ENCODE measurements at places on chromosomes 4 and X.

GRCh38 chrX:11190745-11191510, 79.8 kb downstream of the HCCS start:
- DNase-seq: no peak

DNA sequence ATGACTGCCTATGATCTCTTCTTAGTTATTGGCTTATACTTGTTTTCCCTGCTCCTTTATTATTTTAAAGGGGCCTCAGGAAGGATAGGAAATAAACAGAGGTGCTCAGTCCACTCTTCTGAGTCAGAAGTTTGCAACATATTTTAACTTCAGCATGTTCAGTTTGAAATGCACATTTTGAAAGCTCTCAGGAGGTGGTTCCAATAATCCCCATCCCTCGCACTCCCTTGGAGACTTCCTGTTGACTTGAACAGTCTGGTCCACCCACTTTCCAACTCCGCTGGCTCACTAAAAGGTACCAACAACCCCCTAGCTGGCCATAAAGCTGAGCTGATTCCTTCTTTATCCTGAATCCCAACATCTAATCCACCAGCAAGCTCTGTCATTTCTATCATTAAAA, 78.3 kb upstream of the DUSP21 start:
- DNase-seq: no peak

- DNase-seq: no peak
Observed at GRCh38 chr4:155766622-155767021, 7.8 kb downstream of the GUCY1B1 start.

GRCh38 chrX:662126-662525, 31.5 kb downstream of the SHOX start:
- no peak for DNase-seq

GRCh38 chr4:112058433-112058832, 86.8 kb upstream of the FAM241A start:
- DNase-seq: no peak

DNA sequence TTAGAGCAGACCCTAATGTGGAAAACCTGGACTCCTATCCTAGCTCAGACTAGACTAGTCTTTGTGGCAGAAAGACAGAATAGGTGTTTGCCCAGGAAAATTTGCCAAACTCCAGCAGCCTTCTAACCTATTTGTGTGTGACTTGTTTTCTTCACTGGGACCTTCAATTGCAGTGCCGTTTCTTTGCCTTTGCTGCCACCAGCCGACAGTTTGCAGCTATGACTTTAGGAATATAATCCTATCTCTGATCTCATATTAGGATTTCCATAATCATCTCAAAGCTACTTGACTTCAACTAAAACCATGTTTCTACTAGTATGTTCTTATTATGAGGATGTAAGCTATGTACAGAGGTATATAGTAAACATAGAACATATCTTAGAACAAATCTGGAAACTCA, 60.2 kb upstream of the PGAM4 start:
- DNase-seq: peak; percentile 28

DNA sequence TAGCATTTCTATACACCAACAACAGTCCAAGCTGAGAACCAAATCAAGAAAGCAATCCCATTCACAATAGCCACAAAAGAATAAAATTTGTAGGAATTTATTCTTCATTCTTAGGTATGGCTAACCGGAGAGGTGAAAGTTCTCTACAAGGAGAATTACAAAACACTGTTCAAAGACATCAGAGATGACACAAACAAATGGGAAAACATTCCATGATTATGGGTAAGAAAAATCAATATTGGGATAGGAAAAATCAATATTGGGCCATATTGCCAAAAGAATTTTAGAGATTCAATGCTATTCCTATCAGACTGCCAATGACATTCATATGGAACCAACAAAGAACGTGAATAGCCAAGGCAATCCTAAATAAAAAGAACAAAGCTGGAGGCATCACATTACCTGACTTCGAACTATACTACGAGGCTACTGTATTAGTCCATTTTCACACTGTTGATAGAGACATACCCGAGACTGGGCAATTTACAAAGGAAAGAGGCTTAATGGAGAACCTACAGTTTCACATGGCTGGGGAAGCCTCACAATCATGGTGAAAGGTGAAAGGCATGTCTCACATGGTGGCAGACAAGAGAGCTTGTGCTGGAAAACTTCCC, 49.1 kb downstream of the NCAPG start:
- DNase-seq: no peak

DNA sequence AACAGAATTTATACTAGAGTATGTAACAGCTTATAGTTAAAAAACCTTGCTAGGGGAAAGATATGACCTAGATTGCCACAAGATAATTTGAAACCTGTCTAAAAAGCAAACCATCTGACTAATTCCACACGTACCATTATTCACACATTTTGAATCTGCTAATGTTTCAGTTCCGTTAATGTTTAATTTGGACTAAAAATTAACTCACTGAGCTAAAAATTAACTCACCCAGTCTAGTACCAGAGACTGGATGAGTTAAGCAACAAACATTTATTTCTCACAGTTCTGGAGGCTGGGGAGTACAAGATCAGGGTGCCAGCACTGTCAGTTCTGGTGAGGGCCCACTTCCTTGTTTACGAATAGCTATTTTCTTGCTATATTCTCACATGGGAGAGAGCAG, 231.5 kb upstream of the DIAPH2 start:
- no peak for DNase-seq

Data from hippocampal formation (tissue), 2 donors.